HFFc6 (cell line): ENCODE measurements at places on chromosomes 11 and 22.

- DNase-seq: no peak
These were observed 205.1 kb upstream of the PITPNB start for GRCh38 chr22:28123989-28124766.

GRCh38 chr11:67167091-67167490 lies 48.0 kb downstream of the KDM2A start:
- DNase-seq: peak; percentile 19

GRCh38 chr11:33214767-33215166 lies 42.4 kb upstream of the HIPK3 start:
- no peak for DNase-seq

- no peak for DNase-seq
These were observed 283.8 kb upstream of the C11orf87 start for GRCh38 chr11:109138196-109138595.

DNA sequence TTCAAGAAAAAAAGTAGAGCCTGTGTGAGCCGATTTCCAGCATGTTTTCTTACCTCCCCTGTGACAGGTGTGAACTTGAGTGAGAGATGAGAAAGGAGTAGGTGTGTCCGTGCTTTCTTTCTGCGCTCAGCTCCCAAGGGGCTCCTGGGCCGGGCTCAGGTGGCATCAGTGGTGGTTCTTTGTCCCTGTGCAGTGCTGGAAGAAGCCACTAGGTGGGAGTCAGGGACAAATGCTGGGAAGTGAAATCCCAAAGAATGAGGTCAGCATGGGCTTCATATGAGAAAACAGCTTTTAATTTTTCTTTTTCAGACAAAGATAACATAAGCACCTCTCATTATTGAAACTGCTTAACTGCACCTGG lies 57.8 kb downstream of the PPFIBP2 start:
- DNase-seq: peak; percentile 64

DNA sequence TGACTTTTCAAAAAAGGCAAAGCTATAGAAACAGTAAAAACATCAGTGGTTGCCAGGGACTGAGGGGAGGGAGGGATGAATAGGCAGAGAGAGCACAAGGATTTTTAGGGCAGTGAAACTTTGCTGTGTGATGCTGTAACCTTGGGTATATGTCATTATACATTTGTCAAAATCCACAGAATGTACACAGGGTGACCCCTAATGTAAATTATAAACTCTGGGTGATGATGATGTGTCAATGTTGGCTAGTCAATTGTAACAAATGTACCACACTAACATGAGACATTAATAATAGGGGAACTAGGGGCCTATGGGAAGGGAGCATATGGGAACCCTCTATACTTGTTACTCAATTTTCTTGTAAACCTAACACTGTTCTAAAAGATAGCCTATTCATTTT lies 24.8 kb downstream of the RIBC2 start:
- DNase-seq: no peak

- DNase-seq: no peak
These were observed 10.4 kb downstream of the IGLL1 start for GRCh38 chr22:23569716-23570115.
